Naive thymus-derived CD4-positive, alpha-beta T cell (primary cell): ENCODE measurements at places on chromosomes 5 and 9.

- no peak for DNase-seq
These were observed 176.8 kb downstream of the ISOC1 start for GRCh38 chr5:129271308-129271707.

- DNase-seq = no peak
These were observed 205.3 kb downstream of the CDH10 start for GRCh38 chr5:24439465-24439864.

DNA sequence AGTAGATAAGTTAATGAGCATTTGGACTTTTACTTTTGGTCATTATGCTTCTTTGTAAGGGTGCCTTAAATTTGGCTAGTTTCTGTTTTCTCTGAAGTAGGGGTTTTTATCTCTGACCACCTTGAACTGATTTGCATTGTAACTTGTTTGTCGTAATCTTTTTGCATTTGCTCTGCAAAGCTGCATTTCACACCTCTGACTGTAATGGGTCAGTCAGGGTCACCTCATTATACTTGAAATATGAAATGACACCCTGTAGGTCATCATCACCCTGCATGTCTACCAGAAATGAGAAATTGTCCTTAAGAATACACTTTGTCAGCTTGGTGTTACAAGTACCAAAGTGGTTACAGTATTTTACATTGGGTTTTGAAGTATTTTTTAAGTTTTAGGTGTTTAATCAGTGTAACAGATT, 74.0 kb downstream of the KCNN2 start:
- no peak for DNase-seq

DNA sequence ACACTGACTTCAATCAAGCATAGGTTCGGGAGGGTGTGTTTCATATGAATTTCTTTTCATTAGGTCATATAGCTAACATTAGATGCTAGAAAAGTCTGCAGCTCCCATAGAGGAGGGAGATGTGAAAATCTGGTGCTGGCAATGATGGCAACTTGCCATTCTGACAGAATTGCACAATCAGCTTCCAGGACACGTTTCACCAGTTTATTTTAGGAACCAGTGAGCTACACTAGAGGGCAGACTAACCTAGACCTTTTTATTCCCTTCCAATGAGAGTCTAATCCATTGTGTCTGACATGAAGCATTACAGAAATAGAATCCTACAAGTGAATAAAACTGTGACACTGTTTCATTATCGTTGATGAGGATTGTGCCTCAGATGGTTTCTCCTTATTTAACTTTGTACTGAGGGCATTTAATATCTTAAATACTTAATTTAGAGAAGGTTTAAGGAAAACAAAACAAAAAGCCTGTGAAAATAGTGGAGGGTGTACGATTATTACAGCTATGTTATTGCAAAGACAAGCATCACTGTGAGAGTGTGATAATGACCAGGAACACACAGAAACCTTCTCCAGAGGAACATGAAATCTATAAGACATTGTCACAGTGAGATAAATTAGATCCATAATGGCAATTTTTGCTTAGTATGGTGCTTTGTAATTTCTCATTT, 363.3 kb upstream of the RPS23 start:
- DNase-seq = no peak

DNA sequence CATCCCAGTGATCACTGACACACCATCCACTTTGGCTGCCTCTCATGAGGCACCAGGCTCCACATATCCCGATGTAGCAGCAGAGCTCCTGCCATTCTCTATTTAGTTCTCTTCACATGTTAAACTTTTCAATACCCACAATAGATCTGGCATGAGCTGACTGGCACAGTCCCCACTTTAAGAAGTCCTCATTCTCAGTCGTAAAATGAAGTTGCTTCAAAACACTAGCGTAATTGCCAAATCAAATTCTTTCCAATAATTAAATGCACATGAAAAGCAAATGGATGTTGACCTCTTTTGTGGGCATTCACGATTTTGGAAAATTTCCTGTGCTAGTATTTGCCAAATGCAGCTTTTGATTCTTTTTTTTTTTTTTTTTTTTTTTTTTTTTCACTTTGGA, 32.4 kb downstream of the HAPLN1 start:
- no peak for DNase-seq

GRCh38 chr5:153903321-153903720, 135.4 kb downstream of the FAM114A2 start:
- DNase-seq = no peak

DNA sequence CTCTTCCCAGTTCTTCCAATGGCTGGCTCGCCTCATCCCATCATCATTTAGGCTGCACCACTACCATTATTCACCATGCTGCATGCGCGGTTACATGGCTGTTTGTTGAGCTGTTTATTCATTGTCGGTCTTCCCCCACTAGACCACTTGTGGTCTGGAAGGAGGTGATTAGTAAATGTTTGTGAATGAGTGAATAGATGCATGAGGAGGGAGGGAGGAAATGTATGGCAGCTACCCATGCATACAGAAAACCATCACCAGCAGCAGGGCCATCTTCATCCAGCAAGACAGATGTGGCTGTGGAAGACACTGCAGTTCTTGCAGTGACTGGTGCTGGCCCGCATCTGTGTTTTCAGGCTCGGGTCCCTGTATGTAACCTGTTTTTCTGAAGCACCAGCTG, 113.3 kb upstream of the SAP30L start:
- no peak for DNase-seq

- no peak for DNase-seq
These were observed 36.9 kb downstream of the ADAMTS19 start for GRCh38 chr5:129496864-129497595.

DNA sequence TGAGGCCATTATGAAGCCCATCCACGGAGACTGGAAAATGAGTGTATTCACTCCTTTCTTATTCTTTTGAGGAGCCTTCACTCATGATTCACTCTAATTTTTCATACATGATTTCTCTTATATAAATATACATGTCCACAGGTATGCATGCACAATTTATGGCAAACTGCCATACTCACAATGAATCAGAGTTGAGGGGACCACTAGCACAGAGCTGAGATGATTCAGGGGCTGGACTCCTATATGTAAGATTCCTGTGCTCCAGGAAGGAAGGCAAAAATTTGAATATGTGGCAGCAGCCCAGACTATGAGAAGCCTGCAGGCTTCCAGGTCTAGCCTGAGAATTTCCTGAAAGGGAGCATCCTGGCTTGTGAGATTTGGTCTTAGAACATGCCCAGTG, 484.6 kb downstream of the PRELID2 start:
- no peak for DNase-seq

GRCh38 chr9:92954049-92954861, 6.9 kb downstream of the FGD3 start:
- no peak for DNase-seq

- no peak for DNase-seq
These were observed 367.5 kb upstream of the BRINP1 start for GRCh38 chr9:119736491-119737454.

GRCh38 chr5:12016159-12016746, 112.0 kb upstream of the CTNND2 start:
- DNase-seq = no peak

DNA sequence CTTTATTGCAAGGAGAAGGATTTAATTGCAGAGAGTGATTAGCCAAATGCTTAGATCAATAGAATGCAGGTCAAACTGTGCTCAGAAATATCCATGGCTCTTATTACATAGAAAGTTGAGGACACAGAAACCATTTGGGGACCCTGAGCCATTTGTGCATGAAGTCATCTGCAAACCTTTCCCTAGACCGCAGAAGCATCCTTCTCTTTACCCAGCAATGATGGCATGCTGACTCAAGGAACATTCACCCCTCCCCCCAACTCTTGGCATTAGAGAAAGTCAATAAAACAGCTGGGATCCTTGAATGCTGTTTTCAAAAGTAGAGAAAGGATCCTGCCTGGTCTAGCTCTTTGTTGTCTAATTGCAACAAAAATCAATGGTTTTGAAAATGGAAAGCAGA, 73.5 kb downstream of the PPP2R2B start:
- DNase-seq = no peak

GRCh38 chr5:17426104-17426749, 71.8 kb upstream of the TAF11L2 start:
- no peak for DNase-seq

DNA sequence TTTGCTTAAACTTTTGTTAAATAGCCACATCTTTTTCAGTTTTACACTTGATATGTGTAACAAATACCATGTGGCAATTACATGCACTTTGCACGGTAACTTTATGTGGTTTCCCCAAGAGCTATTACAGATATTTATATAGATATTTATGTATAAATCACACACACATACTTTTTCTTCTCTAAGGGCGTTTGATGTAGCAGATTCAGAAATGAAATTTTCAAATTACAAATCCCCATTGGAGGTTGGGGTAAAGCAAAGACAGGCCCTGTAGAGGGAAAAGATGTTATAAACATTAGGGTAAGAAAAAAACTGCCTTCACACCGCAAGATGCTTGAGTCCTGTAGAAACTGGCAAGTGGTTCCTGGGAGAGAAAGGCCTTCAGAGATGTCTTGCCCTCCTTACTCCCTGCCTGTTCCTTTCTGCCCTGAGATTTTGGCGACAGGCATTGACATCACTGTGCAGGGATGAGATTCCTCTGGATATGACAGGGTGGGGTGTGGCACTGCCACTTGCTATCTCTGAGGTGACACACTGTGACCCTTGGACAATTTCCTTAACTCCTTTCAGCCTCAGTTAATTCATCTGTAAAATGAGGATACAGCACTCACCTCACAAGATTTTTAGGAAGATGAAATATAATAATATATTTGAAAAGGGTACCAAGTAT, 177.9 kb upstream of the TUT7 start:
- no peak for DNase-seq

DNA sequence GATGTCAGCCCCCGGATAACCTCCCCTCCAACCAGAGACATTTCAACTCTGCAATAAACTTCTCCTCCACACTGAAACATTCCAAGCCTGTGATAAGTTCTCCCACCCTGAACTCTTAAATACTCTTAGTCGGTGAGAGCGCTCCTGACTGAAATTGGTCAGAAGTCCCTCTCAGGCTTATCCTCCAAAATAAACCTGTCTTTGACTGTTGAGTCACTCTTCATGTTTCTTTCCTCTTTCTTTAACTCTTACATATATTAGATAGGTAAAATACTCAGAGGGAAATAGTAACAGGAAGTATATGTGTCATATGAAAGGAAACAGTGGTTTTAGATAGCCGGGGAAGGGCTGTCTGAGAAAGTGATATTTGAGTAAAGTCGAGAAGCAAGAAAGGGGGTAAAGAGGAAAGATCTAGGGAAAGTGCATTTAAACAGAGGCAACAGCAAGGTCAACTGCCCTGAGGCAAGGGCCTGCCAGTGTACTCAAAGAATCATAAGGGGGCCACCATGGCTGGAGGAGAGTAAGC, 11.0 kb upstream of the FAM81B start:
- DNase-seq = no peak

DNA sequence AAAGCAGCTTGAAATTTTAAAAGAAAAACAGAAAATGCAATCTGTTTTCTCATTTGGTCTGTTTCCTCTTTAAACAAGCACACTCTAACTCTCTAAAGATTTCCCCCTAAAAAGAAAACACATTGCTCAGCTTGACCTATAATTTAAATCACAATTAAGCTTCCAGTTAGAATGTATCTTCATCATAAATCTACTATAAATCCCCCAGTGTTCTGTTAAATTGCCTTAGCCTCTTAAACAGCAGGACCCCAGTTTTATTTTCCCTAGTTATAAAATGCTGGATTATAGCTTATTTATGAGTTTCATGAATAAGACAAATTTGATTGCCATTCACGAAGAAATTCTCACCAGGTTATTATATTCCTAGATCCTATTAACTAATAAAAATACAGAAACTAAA, 8.6 kb upstream of the SMC2 start:
- no peak for DNase-seq

DNA sequence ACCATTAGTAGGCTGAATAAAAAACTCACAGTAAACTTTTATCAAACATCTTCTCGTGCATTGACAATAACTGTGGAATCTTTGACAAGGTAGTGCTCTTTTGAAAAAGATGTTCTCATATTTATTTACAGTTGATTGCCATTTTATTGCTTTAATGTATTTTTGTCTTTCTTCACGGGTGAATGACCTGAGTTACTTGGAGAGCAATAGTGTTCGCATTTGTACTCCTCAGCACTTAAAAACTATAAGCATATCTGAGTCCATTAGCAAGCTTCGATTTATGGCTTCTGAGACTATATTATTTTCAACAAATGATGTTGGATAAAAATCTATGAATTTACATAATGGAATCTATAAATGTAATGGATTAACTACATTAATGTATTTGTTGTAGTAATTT, 1012.3 kb downstream of the CDH9 start:
- no peak for DNase-seq

GRCh38 chr5:17799521-17799920, 165.3 kb downstream of the TAF11L14 start:
- no peak for DNase-seq
